ENCODE measurements at places on chromosomes 2 and 18.

- DNase-seq = no peak
These were observed 142.6 kb downstream of the INHBB start for GRCh38 chr2:120488531-120488930.

GRCh38 chr2:10909050-10909995 is 2.4 kb upstream of the KCNF1 start:
- peak; percentile 32 for DNase-seq

DNA sequence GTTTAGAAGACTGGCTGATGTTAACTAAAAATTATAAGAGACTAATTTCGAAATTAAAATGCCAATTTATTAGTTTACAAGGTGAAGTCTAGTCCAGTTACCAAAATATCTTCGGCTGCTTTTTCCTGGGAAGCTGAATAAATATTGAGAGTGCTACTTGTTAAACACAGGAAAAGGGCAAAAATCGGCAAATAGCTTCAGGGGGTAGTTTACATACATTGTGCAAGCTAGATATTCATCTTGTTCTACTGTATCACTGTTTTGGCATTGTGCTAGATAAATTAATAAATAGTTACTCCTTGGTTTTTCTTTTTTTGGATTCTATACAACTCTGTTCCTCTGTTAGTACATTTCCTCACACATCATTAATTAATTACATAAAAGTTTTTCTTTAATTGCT is 29.3 kb downstream of the NHEJ1 start:
- DNase-seq = no peak

DNA sequence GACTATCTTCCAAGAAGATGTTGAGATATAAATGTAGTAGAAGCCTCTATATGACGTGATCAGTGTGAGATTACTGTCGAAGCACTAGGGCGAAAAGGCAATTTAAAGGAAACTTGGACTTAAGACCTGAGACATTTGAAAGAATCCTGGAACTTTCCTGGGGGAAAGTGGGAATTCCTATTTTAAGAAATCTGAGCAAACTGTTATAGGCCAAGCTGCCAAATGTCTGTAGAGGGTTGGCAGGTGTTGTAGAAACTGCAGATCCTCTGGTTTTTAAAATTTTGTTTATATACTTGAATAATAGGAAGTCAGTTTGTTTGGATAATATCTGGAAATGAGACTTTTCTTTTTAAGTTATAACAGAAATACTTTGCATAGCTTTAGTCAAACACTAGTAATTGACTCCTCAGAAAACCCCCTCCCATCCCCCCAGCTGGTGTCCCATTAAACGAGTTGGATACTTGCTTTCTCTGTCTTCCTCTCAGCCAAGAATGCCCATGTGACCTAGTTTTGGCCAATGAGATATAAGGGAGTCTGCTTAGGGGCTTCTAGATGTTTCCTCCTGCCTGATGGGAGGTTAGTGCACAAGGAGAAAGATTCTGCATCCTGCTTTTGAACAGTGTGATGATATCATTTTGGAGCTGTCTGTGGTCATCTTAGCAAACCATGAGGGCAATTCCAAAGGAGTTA is 61.2 kb downstream of the MOGAT1 start:
- DNase-seq = no peak

GRCh38 chr2:65075605-65076344 is 19.6 kb downstream of the CEP68 start:
- no peak for DNase-seq

DNA sequence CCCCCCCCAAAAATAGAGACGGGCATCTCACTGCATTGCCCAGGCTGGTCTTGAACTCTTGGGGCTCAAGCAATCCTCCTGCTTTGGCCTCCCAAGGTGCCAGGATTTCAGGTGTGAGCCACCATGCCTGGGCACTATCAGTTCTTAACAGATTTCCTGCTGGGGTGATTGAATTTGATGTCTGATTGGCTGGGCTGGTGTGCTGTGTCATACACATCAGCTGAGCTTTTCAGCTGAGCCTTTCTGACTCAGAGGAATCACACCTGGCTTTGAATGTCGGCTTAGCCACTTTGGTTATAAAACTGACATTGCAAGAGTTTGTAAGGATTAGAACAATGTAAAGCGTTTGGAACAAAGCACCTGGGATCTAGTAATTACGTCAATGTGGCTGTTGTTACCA is 18.9 kb downstream of the NCAPH start:
- DNase-seq = no peak

- no peak for DNase-seq
These were observed 1427.7 kb upstream of the CELF4 start for GRCh38 chr18:38993342-38993741.

DNA sequence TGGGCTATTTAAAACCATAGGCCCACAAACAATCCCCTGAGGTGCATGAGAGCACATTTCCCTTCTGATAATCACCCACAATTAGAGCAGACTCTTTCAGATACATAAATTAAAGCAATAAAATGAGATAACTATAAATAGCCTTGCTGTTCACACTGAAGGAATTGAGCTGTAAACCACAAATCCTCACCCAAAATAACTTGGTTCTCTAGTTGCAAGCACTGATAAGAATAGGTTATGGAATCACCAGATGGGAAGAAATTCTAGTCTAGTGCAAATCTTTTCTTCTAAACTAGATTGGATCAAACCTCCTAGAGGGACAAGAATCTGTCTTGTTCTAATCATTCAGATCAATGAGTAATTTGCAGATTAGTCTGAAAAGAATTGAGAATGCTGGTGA is 64.6 kb downstream of the NAB1 start:
- no peak for DNase-seq

DNA sequence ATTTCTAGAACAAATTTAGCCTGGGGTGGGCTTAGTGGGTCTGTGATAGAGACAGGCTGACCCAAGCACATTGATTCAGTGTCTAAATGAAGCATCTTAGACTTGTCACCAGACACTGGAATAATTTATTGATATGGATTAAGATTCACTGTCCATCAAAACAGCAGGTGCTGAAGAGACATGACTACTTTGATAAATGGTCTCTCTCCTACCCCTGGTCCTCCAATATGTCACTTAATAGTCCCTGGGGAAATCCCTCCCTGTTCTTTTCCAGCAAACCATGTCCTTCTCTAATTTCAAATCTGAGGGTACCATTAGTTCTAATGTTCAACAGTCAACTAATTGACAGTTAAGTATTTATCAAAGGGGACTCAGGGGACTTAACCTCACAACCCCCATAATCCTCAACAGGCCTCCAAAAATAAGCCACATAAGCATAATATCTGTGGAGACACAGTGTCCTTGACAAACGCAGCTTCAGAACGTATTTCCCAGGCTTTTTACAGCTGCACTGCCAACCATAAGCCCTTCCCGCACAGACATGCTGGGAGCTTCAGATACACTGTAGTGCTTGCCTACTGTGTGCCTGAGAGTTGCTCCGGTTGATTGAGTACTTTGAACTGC is 391.0 kb downstream of the THSD7B start:
- DNase-seq = no peak

DNA sequence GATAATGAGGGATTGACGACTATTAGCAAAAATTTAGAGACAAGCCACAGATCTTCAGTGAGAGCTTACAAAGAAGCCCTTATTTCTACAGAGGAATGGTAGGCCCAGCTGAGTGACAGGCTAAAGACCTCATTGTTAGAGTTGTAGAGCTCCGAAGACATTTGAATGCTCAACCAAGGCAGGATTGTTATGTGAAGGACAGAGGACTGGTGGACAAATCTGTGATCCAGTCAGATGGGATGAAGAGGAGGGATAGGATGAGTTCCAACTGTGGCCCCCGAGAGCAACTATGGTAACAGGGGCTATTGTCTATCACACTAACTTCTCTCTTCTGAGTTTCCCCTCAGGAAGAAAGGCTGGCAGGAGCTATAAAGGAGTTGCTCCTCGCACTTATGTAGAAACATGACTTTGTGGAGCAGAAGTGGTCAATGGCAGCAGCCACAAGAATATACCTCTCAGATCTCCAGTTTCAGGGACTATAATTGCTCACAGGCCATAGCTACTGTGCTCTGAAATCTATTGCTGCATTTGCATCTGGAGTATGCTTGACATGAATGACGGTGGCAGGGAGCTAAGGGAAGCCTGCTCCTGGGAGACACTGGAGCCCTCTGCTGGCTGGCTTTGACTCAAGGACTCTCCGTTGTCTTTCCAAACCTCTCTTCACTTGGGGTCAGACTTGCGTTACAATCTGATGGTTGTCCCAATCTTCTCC is 50.3 kb upstream of the GREB1L start:
- peak; percentile 11 for DNase-seq

- DNase-seq = no peak
These were observed 634.3 kb upstream of the FANCL start for GRCh38 chr2:58875436-58875835.

- no peak for DNase-seq
These were observed 1.5 kb downstream of the STRADB start for GRCh38 chr2:201452922-201453643.

DNA sequence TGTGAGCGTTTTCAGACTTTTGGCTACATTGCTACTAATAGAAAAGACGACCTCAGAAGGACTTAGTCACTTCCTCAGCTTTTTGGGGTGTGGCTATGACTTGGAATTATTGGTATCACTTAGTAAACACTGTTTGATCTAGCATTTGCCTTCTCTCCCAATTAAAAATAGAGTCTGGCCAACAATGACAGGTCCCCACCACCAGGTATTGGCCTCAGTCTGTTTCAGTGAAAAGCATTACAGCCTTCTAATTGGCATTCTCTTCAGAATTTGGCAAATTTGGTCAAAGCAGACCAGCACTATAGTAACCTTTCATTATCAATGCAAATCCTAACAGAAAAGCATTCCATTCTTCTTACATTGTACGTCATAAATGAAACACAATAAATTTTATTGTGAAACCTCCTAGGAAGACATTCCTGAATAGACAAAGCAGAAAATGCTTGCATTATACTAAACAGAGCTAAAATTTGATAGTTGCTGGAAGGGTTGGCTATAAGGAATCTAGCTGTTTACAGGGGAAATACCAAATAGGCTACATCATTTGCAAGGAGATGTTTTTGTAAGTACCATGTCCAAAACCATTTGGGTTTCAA is 613.9 kb downstream of the IRS1 start:
- DNase-seq = peak; percentile 76

DNA sequence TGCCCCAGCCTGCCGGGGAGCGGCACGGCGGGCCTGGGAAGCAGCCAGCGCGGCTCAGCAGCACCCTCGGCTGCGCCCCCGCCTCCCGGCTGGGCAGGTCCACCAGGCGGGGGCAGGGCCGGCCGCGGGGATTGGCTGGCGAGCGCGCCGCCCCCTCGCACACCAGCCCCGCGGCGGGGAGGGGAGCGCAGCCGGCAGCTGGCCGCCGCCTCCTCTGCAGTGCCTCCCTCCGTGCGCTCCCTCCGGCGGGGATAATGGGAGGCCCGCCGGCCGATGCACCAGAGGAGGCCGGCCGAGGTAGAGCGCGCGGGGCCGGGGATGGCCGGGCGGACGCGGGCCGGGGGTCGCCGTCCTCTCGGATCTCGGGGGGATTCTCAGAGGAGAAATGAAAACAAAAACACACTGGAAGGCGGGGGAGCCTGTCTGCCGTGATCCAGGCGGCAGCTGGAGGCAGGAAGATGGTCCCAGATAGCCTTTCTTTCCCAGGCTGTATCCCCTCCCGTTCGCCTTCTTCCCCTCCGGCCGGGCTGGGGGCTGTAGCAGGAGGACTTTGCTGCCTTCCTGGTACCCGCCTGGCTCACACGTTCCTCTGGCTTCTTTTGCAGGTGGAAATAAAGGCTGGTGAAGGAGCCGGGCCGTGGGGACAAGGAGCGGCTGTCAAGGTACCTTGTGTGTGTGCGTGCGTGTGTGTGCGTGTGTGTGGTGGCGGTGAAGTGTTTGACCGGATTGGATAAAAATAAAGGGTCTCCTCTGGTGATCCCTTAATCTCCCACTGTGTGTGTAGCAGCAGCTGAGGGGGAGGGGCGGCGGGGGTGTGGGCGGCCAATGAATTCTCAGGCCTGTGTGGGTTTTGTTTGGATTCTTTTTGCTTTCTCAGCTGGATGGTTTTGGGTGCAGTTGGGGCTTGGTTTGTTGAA is 18.1 kb downstream of the TET3 start:
- DNase-seq = peak; percentile 65

DNA sequence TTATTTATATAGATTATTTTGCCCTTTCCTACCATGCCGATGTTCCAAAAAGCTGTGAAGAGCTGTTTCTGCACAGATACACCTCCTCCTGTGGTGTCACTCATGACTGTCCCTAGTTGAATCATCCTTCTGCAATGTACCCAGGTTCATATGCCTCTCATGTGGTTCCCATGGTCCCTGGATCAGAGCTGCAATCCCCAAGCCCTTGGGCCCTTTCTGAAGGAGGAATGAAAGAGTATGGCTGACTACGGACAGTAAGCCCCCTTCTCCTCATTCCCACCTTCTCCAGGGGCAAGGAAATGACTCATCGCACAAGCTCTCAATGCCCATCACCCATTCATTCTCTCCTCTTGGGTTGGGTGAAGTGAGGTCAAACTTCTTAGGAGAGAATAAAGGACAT is 63.9 kb upstream of the ACVR1 start:
- DNase-seq = no peak

- no peak for DNase-seq
These were observed 38.6 kb downstream of the MGAT4A start for GRCh38 chr2:98692090-98693054.

GRCh38 chr2:79179036-79179435 is 19.5 kb upstream of the REG3A start:
- DNase-seq = no peak

- no peak for DNase-seq
These were observed 15.7 kb downstream of the SOWAHC start for GRCh38 chr2:109629867-109630266.

GRCh38 chr2:61770298-61770697 is 83.6 kb downstream of the FAM161A start:
- no peak for DNase-seq

GRCh38 chr2:85529809-85530208 is 9.2 kb upstream of the MAT2A start:
- DNase-seq = no peak

DNA sequence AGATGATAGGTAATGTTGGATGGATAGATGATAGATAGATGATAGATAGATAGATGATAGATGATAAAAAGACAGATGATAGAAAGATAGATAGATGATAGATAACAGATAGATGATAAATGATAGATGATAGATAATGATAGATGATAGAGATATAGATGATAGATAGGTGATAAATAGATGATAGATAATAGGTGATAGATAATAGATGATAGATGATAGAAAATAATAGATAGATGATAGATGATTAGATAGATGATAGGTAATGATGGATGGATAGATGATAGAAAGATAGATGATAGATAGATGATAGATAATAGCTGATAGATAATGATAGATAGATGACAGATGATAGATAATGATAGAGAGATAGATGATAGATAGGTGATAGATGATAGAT is 31.0 kb upstream of the SNTG2 start:
- no peak for DNase-seq

- DNase-seq = no peak
These were observed 176.1 kb downstream of the KLHL29 start for GRCh38 chr2:23561088-23561487.

DNA sequence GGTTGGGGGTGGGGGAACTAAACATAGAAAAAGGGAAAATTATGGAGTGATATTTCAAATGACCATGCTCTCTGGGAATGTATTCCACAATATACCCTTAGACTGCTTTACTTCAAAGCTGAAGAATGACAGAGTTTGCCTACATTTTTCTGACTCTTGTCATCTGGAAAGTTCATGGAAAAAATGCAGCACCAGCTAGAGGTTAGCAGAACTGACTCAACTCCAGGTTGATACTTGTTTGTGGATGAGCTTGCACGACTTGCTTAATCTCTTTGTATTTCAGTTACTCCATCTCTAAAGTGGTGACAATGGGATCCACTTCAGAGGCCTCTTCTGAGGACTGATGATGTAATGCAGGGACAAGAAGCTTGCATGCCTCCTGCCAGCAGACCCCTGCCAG is 824.0 kb upstream of the ID2 start:
- no peak for DNase-seq

Data from DMS 273 treated with DMSO at 0.1 percent for 48 hours (cell line).